ENCODE measurements at places on chromosomes 5 and 9. TPM values are rescaled to one million over a fixed set of nuclear protein-coding genes. Genes with fewer than 3 reads are reported as not detected.

GRCh38 chr5:180809403-180810209 is 7.0 kb upstream of the MGAT1 start:
- peak; percentile 91 for DNase-seq

- DNase-seq = no peak
These were observed 1039.9 kb downstream of the TLE1 start for GRCh38 chr9:80649496-80649895.

- DNase-seq = no peak
These were observed 59.4 kb upstream of the CCNG1 start for GRCh38 chr5:163377982-163378381.

DNA sequence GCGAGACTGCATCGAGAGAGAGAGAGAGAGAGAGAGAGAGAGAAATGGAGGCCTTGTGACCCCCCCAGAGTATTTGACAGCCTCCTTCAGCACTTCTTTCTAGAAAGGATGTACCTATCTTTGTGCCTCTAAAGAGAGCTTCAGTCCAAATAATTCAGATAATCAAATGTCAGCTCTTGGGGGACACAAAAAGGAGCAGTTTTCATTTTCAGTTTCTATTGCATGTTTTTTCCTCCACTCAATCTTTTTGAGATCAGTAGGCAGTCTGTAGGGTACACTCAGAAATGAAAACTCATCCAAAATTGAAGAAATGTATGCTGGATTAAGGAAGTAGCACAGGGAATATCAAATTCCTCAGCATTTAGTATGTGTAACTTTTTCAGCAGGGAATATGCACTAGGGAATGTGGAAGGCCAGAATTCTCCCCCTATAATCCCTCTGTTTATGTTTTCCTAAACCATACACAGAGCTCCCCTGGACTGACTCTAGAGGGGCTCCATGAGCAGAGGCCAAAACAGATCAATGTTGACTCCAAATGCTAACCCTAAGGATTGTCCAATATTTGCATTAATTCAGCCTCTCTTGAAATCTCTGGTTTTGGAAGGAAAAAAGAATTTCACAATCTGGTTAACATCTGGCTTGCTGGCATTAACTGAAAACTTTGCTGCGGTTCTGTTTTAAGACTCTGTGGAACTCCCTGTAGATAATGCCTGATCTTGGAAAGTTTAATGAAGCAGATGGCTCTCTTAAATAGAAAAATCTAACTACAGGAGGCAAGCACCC is 250.1 kb downstream of the CEMIP2 start:
- no peak for DNase-seq

DNA sequence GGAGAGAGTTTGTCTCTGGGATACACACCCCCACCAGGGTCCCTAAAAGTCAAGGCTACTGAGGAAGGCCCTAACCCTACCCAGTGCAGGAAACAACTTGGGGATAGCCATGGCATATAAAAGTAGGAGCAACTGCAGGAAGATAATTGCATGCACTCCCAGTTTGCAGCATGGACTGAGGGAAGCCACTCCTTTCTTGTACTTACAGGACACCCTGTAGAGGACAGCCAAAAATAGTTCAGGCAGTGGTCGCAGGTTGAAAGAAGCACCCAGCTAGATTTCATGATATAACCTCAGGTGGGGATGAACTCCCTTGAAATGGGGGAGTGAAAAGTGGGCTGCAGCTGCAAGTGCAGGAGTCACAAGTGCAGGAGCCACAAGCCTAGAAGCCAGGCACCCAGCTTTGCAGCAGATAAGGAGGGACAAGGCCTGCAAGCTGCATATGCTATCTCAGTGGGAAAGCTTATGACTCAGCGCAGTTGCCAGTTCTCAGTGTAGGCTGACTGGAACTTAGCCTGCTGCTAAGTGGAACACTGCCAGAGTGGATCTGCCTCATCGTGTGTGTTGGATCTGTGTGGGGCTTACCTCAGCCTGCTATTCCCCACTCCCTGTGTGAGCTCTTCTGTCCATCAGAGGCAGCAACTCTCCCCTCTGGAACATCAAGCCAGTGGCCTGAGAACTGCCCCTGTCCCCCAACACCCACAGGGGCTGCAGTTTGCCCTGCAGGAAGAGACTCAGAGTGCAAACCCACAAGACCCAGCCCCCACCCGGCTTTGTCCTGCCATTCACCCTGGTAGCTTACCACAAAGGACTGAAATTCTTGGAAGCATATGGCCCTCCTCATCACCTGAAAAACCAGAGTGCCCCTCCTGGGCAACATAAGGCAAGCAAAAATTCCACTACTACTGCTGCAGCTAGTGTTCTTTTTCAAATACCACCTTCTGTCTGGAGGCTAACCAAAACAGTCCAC is 42.7 kb downstream of the CYLC2 start:
- DNase-seq = no peak

GRCh38 chr9:90808398-90808797 is 6.8 kb downstream of the SYK start:
- DNase-seq = no peak

DNA sequence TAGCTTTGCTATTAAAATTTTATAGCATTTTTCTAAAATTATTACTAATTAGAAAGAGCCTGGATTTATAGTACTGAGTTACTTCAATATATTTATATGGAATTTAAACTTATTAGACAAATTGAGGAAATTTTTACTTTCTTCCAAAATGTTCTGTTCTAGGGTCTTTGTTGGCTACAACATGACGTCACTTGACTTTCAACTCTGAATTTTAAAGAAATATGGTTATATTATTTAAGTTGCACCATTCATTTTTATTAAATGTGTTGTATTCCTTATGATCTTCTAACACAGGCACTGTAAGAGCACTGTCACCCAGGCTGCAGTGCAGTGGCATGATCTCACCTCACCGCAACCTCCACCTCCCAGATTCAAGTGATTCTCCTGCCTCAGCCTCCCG is 119.4 kb upstream of the CYLC2 start:
- DNase-seq = no peak

- DNase-seq = no peak
These were observed 194.8 kb upstream of the IRX2 start for GRCh38 chr5:2946315-2946714.

- DNase-seq = no peak
These were observed 1.0 kb upstream of the PTBP3 start for GRCh38 chr9:112334432-112334841.

DNA sequence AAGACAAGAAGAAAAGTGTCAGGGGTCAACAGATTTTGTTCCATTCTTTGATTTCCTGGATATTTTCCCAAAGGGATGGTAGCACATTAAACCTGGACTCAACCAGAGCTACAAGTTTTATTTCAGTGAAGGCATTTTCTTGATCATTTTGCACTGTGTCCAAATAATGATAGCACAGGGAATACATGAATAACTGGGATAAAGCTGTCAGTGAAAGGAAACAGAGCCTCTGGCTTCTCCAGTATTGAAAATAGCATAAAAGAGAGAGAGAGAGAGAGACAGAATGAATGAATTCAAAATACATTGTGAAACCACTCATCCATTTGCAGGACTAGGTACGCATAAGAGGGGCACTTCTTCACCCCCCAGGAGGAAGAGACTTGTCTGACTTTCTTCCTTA is 43.0 kb downstream of the SEMA5A start:
- no peak for DNase-seq

DNA sequence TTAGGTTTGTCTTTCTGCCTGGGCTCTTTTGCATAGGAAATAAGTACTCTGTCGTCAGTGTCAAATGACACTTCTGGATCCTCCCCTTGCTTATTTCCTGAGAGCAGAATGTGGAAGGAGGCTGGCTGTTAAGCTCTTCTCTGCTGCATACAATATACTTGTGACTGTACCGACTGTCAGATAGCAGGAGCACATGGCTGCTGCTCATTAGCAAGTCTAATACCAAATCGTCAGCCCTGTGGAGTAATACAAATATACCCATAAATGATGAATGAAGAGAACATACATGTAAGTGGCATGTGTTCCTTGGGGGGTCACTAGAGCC is at the start of gene GPR151:
Gene GPR151 (minus strand): TSS at position 40 of the 325 bp plus-strand sequence. CDS start 77 bp downstream, outside the sequence.
- no peak for DNase-seq

- no peak for DNase-seq
These were observed 12.3 kb downstream of the MVB12B start for GRCh38 chr9:126338945-126339344.

GRCh38 chr5:71864730-71865601 is 145.9 kb downstream of the CARTPT start:
- DNase-seq = no peak

GRCh38 chr5:63154476-63155309 is 576.1 kb downstream of the LRRC70 start:
- DNase-seq = no peak

DNA sequence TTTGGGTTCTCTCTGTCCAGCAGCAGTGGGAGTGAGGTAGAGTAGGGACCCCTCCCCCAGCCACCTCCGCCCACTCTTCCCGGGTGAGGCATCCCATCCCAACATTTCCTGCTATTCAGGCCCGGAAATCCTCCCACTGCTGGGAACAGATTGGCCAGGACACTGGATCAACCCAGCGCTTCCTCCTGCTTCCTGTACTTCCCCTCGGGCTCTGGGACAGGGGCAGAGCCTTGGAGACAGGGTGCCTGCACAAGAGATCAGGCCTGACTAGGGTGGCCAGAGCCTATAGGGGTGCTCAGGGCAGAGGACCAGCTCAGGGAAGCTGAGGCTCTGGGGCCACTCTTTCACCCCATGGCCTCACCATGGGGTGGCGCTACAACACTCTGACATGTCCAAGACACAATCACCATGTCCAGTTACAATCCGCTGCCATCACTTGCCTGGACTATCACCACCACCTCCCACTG is 14.5 kb downstream of the SH2D3C start:
- DNase-seq = no peak

- DNase-seq = no peak
These were observed 136.6 kb upstream of the DMAC1 start for GRCh38 chr9:7936163-7936562.

- DNase-seq = no peak
These were observed 157.4 kb downstream of the ARSB start for GRCh38 chr5:78827725-78828124.

DNA sequence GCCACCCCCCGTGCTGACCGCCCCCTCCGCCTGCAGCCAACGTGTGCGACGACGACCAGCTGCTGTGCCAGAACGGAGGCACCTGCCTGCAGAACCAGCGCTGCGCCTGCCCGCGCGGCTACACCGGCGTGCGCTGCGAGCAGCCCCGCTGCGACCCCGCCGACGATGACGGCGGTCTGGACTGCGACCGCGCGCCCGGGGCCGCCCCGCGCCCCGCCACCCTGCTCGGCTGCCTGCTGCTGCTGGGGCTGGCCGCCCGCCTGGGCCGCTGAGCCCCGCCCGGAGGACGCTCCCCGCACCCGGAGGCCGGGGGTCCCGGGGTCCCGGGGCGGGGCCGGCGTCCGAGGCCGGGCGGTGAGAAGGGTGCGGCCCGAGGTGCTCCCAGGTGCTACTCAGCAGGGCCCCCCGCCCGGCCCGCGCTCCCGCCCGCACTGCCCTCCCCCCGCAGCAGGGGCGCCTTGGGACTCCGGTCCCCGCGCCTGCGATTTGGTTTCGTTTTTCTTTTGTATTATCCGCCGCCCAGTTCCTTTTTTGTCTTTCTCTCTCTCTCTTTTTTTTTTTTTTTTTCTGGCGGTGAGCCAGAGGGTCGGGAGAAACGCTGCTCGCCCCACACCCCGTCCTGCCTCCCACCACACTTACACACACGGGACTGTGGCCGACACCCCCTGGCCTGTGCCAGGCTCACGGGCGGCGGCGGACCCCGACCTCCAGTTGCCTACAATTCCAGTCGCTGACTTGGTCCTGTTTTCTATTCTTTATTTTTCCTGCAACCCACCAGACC is 80.2 kb downstream of the NTNG2 start:
- no peak for DNase-seq

- DNase-seq = no peak
These were observed 365.3 kb downstream of the BNC2 start for GRCh38 chr9:16505199-16505598.

DNA sequence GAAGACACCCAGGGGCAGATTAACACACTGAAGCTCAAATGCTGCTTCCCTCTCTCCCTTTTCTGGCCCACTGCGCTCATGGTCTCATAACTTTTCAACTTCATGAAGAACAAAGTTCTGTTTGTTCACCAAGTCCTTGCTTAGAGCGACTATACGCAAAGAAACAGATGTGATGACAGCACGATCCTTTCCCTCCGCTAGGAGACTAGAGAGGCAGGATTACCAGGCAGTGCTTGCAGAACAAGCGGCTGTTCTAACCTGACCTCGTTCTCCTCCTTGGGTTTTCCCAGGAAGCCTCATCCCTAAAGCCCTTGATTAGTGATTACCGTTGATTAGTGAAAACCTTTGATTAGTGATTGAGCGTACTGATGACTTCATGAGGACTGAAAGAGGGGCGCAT is 649.9 kb downstream of the IRX1 start:
- no peak for DNase-seq

Gene CLTA
- 61.8 TPM for total RNA-seq

Gene FOXD4L3
- total RNA-seq = not detected

Gene PCDHA9
- total RNA-seq = not detected

Gene SOWAHA
- total RNA-seq = 1.7 TPM

Gene PTGDS
- total RNA-seq = 5.2 TPM

Gene CYLC2
- not detected for total RNA-seq

Gene C9orf50
- total RNA-seq = not detected

Gene S1PR3
- total RNA-seq = 2.0 TPM
